ENCODE measurements at places on chromosomes 5 and 9.

DNA sequence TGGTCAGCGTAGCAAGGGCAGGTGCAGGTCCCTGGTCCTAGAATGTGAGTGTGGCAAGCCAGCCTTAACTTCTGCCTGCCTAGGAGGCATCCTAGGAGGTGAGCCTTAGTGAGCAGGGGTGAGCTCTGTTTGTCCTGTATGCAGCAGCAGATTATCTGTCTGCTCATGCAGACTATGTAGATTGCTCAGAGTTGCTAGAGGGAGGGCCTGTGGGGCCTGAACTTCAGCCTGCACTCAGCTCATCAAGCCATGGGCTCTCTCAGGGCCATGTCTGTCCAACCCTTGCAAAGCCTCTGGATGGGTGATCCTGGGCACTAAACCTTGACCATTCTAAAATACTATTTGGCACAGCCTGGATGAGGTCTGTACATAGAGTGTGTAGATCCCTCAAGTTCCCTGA, 8.5 kb upstream of the CTSL start:
- no peak for DNase-seq

DNA sequence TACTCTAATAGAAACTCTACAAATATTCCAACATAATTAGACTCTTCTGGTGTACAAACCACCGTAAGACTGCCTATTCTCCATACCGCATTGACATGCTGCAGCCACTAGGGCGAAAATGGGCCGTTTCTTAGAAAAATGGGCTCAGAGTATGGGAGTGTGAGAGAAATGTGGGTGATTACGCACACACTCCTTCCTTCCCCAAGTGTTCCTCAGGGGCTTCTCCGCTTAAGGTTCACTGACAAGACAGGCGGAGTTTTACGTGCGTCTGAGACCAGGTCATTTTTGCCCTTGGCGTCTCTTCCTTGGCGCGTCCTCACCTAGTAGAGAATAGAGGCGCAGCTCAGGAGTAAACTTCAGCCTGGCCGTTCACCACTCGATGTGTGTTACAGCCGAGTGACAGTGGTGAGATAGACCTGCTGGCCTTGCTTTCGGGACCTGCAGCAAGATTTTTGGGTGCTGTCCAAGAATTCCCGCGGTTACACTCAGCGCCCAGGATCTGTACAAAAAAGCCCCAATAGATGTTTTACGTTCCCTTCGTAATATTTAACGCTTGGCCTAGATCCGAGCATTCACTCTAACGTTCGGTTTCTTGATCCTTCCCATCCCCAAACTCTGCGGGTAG, 1.8 kb upstream of the NTRK2 start:
- no peak for DNase-seq

- no peak for DNase-seq
Observed at GRCh38 chr9:129623331-129623730, 2.4 kb upstream of the C9orf50 start.

DNA sequence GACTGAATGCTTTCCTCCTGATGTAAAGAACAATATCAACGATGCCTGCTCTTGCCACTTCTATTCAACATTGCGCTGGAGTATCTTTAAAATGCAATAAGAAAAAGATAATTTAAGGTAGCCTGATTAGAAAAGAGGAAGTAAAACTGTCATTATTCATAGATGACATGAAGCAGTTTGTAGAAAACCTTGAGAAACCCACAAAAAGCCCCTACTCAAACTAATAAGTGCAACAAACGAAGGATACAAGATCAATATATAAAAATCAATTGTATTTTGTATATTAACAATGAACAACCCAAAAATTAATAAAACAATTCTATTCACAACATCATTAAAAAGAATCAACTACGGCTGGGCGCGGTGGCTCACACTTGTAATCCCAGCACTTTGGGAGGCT, 76.4 kb upstream of the CKMT2 start:
- no peak for DNase-seq

GRCh38 chr5:177477701-177478477, 4.5 kb upstream of the DBN1 start:
- no peak for DNase-seq

DNA sequence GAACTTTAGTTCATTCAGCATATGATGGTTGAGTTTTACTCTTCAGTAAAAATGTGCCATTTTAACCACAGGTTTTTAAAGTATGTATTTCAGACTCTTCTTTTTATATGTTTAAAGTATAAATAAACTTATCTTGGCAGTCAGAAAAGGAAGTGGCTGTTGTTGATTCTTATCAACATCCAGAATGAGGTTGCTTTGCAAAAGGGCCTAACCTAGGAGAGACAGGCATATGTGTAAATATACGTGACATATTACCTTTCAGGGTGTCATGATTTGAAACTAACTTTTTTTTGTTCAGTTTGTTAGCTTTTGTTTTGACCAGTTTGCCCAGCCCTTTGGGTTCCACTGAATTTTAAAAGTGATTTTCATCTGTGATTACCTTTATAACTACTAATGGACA, 7.4 kb downstream of the SMARCA2 start:
- DNase-seq, result no peak

DNA sequence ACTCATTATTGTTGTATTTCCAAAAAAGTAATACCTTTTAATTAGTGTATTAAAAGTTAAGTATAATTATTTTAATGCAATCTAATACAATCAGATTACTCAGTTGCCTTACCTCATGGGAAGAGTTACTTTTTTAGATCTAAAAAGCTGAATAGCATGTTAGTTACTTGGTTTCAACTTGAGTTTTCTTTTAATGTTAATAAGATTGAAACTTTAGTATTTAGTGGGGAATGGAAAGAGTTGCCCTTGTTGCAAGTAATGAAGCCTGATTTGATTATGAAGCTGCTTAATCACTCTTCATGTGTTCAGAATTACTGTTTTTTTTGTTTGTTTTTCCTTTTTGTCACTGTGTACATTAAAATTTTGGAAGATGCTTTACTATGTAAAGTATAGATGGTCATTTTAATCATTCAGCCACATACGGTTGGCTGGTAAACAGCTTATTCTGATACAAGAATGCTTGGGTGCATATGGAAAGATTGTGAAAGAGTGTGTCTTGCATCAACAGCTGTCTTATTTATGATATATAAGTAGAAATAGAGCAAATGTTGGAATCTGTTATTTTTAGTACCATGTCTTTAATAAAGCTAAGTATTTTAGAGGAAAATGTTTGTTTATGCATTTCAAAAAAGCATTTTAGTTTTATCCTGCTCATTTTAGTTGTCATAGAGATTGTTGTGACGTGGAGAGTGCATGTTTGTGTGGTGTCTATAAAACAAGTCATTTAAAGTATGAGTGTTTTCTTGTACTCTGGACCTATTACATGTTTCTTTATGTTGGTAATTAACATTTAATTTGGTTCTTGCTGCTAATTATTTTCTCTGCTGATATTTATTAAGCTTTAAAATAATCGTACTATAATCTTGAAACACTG, 36.4 kb downstream of the SREK1 start:
- DNase-seq, result no peak

- no peak for DNase-seq
Observed at GRCh38 chr5:26894719-26895263, 143.6 kb downstream of the CDH9 start.

GRCh38 chr9:94819161-94819687, 92.7 kb downstream of the AOPEP start:
- no peak for DNase-seq

GRCh38 chr9:12652973-12653372, 40.2 kb upstream of the TYRP1 start:
- DNase-seq, result no peak

DNA sequence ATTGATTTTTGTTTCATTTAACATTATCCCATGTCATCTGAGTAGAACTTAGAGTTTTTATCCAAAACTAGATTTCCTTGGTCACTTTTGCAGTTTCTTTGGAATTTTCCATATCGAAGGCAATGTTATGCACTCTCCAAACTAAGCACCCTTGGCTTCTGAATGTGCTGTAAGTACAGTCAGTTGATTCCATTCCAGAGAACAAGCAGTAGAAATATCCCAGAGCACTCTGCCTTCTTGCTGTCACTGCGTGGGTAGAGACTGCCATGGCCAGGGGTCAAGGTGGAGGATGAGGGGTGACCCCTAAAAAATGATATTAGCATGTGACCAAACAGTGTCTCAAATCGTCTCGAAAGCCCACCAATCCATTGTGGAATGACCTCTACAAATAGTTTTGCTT, 36.2 kb downstream of the PIP5K1B start:
- no peak for DNase-seq

DNA sequence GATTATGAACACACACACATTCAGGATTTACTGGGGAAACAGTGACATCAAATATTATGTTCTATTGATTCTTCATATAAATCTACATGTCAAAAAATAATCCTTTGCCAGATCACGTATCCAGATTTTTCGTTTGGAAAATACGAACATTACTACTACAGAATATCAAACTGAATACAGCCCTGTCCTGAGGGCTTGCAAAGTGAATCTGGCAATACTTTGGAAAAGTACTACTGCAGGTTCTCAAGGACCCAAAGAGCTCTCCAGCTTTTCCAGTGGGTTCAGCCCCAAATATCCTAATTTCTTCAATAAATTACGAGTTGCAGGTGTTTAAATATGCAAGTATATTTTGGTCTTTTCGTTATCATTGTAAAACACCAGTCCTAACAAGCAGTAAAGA, 411 bp upstream of the NDUFS4 start:
- no peak for DNase-seq

DNA sequence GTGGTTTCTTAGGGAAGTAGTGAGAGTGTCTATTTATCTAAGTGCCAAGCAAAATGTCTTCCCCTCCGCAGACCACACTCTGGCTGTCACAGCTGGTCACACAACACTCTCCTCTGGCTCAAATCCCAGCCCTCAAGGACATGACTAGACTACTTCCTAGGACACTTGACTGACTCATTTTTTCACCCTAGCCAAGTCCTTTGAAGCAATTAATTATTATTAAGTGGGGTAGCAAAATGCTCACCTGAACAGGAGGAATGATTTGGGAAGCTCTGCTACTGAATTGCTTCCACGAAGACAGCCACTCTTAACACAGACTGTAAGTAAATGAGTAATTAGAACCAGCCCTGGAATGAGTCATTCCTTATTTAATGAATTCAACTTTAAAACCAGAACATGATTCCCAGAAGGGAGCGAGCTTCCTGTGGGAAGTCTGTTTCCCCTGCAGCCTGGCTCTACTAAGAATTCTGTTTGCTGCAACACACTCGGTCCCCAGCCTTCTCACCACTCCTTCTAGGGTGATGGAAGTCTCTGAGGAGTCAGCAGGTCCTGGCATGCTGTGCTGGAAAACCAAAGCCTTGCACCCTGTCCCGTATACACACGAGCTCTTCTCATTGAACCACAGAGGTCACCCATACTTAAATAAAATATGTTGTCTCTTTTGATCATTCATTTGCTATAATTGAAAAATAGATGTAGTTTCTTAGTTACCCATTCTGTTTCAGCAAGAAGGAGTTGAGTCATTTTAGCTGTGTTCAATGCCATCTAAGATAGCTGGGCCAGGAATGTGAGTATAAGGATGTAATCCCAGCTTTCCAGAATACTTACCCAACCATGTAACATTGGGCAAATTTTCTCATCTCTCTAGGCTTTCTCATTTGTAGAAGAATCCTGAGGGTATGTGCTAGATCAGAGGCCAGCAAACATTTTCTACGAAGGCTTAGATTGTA, 218.6 kb upstream of the RASEF start:
- no peak for DNase-seq

GRCh38 chr5:139687656-139688055, 39.5 kb downstream of the CXXC5 start:
- no peak for DNase-seq

- no peak for DNase-seq
Observed at GRCh38 chr9:121945281-121945680, 147.8 kb downstream of the TTLL11 start.

- DNase-seq, result no peak
Observed at GRCh38 chr5:151528996-151529395, 62.1 kb downstream of the FAT2 start.

DNA sequence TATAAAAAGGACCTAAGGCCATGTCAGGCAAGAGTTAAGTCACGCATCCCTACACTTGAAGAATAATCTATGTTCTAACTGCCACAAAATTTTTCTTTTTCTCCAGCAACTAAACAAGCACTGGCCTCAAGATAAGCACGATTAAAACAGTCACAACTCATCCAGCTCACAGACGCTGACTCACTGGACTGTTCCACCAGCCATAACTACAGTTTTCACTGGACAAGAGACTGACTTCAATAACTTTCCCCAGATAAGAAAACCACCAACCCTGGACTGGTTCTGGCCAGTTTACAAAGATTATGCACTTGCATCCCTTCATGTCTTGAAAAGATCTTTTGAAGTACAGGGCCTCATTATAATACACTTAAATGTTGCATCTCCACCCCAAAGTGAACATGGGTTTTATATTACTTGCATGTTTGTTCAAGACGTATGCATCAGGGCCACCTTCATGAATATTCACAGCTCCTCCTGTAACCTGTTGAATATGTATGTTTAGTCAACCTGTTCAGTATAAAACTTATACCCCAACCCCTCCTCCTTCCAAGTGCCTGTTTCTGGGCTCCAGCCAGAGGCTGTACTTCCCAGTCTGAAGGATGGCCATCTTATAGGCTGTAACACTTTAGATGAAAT, 129.3 kb upstream of the EPB41L4A start:
- no peak for DNase-seq

DNA sequence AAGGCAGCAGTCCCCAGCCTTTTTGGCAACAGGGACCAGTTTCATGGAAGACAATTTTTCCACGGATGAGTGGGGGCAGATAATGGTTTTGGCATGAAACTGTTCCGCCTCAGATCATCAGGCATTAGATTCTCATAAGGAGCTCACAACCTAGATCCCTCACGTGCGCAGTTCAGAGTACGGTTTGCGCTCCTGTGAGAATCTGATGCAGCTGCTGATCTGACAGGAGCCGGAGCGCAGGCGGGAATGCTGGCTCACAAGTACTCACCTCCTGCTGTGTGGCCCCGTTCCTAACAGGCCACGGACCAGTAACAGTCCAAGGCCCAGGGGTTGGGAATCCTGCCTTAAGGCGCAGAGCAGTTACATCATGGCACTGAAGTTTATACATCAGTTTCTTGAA, 3.3 kb upstream of the BRD3 start:
- DNase-seq, result no peak

DNA sequence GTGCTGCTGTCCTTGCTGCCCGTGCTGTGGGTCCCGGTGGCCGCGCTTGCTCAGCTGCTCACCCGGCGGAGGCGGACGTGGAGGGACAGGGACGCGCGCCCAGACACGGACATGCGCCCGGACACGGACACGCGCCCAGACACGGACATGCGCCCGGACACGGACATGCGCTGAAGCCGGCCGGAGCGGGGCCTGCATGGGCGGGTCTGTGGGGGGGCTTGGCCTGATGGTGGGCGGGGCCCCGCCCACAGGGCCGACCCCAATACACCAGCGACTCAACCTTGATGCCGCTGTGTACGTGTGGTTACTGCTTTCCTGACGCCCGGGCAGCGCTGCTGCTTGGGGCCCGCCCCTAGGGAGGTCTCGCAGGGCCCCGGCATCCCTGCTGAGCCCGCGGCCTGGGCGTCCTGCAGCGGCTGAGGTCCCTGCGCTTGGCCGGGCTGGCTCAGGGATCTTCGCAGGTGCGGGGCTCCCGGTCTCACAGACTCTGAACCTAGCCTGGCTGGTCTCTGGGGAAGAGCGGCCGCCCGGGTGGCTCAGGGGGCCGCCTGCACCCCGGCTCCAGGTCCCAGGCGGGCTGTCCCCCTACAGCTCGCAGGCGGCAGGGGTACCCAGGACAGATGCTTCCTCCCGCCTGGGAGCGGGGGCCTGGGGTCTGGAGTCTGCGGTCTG, 20.9 kb downstream of the SLC6A18 start:
- no peak for DNase-seq
